ENCODE measurements at places on chromosomes 7 and 10.

DNA sequence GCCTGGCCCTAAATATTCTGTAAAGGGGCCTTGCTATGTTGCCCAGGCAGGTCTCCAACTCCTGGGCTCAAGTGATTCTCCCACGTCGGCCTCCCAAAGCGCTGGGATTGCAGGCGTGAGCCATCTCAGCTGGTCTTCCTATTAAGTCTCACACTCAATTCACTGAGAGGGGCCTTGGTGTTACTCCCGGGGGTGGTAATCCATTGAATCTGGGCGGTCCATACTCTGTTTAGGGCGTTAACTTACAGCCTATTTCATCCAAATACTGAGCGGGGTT is 665 bp upstream of the SRRT start:
- no peak for DNase-seq

- DNase-seq = no peak
Observed at GRCh38 chr10:103652599-103653281, 159.2 kb downstream of the NEURL1 start.

DNA sequence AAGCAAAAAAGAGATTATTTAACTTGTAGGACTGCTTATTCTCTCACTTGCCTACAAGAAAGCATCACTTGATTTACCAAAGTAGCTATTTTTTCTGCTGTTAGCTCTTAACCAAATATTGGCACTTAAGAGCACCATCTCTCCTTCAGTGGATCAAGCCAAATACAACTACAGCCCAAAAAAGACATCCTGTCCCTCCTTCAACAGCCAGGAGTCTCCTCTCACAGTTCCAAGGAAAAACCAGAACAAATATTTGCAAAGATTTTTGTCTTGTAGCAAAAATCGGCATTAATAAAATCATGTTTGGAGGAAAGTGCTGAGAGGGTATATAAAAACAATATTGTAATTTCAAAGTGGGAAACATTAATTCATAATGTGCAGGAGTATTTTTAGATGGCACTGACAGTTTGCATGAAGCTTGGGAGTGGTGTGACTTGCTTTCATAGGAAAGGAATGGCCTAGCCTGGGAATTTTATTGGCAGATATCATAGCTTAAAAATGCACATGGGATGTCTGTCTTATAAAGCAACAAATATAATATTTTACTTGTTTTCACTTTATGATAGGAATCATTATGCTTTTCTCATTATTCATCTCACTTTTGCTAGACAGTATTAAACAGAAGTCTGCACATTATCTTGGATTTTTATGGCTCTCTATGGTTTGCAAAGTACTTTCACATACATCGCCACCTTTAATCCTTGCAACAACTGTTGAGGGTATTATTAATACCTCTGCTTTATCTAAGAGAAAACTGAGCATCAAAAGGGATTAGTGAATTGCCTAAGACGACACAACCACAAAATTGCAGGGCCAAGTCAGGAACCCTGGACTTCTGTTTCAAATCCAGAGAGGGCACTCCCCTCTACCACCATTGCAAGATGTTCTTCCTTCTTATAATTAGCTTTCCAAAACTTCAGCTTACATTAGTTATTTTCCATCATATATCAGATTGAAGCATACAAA is 103.5 kb downstream of the AGMO start:
- no peak for DNase-seq

DNA sequence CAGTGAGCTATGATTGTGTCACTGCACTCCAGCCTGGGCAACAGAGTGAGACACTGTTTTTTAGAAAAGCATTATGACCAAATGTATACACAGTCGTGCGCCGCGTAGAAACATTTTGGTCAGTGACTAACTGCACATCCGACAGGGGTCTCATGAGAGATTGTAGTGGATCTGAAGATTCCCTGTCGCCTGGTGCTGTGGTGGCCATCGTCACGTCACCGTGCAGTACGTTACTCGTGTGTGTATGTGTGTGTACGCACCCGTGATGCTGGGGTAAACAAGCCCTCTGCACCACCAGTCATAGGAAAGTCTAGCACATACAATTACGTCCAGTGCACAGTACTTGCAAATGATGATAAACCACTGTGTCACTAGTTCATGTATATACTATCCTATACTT is 109.4 kb downstream of the ELFN1 start:
- no peak for DNase-seq

GRCh38 chr7:148963583-148964482 is 64.5 kb downstream of the PDIA4 start:
- no peak for DNase-seq

DNA sequence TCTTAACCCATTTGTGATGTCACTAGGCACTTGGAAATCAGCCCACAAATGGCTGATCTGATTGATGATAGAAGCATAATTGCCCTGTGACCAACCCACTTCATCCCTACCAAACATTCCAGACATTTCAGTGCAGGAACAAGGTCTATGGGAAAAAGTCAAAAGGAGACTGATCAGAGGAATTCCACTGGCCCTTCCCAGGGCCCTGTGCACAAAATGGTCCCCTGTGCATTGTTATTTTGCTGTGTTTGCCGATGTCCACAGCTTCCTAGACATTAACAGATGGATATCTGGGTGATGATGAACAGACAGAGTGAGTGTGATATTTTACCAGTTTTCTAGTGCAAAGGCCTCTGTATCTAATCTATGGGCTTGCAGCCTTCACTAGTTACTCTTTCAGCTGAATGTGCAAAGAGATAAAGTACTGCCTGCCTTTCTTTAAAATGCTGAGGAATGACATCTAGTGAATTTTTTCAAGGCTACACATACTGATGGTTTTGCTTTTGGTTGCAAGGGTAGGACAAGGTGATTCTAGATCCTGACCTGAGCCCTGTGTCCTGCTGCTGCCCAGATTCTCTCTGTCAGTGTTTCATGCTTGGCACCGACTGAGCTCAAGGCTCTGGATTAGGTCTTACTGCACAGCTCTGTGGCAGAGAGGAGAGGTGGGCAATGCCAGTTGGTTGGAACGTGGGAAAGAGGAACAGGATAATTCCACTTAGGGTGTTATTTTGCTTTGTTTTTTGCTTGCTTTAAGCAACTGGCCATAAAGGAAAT is 55.4 kb downstream of the CALD1 start:
- DNase-seq = no peak

GRCh38 chr7:55484834-55485233 is 87.5 kb downstream of the VOPP1 start:
- no peak for DNase-seq

DNA sequence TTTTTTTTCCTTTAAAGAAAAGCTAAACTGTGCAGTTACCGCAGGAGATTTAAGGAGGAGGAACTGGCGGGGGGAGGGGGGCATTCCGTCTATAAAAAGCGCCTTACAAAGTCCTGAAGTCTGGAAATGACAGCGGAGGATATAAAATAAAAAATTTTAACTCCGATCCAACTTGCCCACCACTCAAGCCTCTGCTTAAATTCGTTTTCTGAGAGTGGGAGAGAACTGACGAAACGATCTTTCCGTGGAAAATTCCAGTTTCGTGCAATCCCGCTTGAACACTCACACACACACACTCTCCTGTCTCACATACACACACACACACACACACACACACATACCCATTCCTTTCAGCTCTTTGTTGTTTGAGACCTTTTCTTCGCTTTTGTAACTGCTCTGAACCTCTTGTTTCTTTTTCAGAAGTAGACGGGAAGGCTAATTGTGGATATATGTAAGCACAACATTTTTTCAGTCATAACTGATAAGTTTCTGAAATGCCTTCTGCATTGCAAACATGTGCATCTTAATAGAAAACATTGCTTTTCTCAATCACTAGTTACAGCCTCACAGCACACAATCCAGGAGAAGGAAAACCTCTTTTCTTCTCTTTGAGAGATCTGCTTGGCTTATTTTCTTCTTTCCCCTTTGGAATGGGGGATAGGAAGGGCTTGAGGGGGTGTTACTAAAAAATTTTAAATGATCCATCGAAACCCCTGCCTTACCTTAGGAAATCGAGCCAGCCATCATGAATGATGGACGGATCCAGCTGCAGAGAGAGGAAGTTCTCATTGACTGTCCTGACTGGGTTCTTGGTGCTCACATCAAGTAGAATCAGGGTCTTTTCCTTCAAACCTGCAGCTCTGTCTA is 628 bp downstream of the HPSE2 start:
- no peak for DNase-seq

DNA sequence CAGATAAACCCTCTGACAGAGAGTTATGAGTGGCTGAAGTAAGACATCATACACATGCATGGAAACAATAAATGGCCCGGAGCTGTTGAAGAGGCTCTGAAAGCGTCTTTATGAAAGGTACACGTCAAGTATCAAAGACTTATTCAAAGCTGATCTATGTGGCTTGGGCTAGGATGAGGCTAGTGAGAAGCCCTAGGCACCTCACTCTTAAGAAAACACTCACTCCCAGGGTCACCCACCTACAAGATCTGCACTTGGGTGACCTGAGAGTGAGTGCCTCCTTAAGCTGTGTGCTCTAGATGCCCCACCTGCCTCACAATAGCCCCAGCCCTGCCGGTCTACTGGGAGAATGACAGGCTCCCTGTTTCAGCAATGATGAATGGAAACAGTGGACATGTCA is 1.1 kb upstream of the GIMAP1 start:
- no peak for DNase-seq

DNA sequence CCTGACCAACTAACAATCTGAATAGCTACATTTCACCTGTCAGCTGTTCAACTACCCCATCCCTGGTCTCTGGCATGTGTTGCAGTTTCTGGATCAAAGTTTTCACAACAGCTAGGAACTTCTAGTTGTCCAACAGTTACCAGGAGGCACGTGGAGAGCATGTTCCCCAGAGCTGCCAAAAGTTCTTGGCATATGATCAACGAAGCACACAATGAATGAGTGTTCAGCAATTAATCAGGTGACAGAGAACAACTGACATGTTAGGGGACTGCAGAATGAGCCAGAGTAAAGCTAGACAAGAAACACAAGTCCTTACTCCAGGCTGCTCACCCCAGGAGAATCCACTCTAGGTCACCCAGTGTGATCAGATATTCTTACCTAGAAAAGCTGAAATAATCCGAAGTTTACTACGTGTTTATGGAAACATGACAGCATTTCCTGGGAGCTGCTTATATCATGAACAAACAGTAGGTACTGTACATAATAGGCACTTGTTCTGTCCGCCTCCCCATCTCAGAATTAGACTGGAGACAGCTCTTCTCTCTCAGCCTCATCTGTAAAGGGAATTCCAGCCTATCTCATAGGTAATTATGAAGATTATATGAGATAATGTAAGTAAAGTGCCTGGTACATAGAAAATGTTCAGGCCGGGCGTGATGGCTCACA is 50.6 kb downstream of the ZNF438 start:
- no peak for DNase-seq

DNA sequence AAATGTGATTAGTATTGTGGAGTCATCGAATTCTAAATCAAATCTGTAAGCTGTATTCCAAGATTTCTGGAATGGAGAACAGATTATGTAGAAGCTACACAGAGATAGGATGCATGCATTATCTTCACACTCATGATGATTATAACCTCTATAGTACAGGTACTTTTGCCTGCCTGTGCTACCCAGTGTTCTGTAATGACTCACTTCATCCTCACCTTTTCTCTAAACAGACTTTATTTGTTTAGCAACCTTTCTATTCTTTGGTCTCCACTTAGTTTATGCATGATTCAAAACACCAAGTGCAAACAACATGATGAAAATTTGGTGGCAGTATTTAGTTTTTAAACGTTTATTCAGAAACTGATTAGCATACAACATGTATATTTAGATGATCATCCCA is 68.4 kb upstream of the PRPS1L1 start:
- no peak for DNase-seq

GRCh38 chr7:117092785-117093184 is 139.5 kb downstream of the ST7 start:
- DNase-seq = no peak

DNA sequence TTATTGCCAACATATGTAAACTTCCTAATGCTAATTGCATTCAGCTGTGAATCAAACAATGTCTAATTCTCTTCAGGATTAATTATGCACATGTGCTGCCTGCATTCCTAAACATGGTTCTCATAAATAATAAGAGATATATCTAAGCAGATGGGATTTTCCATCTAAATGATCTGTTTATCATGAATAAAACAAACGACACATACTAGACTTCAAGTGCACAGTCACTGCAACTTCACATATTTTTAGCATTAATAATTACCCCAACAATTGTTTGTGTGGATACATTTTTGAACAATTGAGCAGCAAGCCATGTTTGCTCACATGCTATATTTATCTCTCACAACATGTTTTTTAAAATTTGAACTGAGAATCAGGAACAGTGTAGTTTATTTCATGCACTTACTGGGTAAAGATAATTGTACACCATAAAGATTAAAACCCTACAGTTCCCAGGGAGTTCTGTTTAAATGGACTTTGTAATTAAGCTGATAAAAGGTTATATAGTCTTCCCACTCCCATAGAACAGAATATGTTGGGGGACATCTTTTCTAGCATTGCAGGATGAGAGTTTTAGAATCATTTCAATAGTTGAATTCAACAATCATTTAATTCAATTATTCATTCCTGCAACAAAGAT is 378.5 kb downstream of the MDFIC start:
- no peak for DNase-seq

DNA sequence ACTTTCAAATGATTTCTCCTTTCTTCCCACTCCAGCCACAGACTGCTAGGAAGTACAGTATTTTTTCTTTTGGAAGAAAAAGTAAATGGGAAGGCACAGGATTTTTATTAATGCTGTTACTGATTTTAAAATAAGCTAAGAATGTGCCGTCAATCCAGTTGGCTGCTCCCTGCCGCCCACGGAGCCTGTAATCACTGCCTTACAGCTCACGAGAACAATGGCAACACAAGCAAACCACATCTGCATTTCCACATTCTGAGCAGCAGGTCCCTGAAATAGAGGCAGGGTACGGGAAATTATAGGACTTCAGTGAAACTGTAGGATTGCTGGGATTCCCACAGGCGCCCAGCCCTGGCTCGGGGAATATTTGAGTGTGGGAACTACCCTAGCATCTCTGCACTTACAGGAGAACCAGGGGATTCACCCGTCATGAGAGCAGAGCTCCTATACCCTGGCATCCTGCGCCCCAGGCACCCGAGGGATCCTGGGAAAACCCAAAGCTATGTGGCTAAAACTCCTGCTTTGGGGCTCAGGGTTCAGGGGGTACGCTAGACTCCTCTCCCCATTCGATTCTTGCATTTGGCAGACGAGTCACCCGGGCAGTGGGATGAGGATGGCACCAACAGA is 72.9 kb upstream of the TNS3 start:
- no peak for DNase-seq

Measured in activated T-helper 1 cell treated with anti-CD3 and anti-CD28 coated beads, Interleukin-2, amount 50 U/mL, for 16 hours (primary cell).